ENCODE measurements at places on chromosomes 12 and 14. TPM values are rescaled to one million over a fixed set of nuclear protein-coding genes. Genes with fewer than 3 reads are reported as not detected.

The RPS6KA5 gene
- total RNA-seq: 36.4 TPM

The TMEM106C gene
- total RNA-seq: 122 TPM

The DEPDC4 gene
- total RNA-seq: 0.82 TPM

The FGF6 gene
- total RNA-seq: not detected

The CAPS2 gene
- total RNA-seq: 17.8 TPM

The CMKLR1 gene
- total RNA-seq: 13.2 TPM

The KLRC3 gene
- not detected for total RNA-seq

The NTS gene
- not detected for total RNA-seq

The GABARAPL1 gene
- 96.7 TPM for total RNA-seq

The ANKRD33 gene
- not detected for total RNA-seq

The ETV6 gene
- total RNA-seq: 30.8 TPM

DNA sequence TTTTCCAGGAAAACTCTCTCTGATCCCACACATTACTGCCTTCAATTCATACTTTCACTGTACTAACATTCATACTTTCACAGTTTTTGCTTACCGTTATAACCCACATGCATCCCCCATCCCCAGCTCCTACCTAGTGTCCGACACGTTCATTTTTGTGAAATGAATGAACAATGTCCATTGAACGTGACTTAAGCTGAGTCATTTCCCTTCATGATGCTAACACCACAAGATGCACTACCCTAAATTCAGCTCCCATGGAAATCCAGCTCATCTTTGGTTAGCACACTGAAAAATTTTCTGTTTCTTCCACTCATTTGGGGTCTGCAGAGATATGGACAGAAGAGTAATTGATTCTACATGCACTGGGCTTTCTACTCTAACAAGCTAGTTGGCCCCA lies 84.7 kb downstream of the GALNT4 start:
- no peak overlapping the region for H3K27ac ChIP-seq
- H3K4me3 ChIP-seq: no peak overlapping the region
- H3K27me3 ChIP-seq: no peaks in the 10 kb centered on the region
- H3K4me1 ChIP-seq: no peaks in the 10 kb centered on the region
- no peaks in the 10 kb centered on the region for H3K36me3 ChIP-seq

- no peak overlapping the region for H3K27ac ChIP-seq
- no peak overlapping the region for H3K4me3 ChIP-seq
- H3K27me3 ChIP-seq: no peaks in the 10 kb centered on the region
- no peak for DNase-seq
- H3K4me1 ChIP-seq: no peaks in the 10 kb centered on the region
These were observed 94.7 kb upstream of the OR4E1 start for GRCh38 chr14:21768116-21768874.

DNA sequence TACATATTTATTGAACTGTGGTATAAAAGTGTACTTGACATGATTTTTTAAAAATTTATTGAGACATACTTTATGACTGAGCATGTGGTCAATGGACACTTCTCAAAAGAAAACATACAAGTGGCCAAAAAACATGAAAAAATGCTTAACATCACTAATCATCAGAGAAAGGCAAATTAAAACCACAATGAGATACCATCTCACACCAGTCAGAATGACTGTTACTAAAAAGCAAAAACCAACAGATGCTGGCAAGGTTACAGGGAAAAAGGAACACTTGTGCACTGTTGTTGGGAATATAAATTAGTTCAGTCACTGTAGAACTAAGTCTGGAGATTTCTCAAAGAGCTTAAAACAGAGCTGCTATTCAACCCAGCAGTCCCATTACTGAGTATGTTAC lies 1177.6 kb downstream of the GALC start:
- H3K27ac ChIP-seq: no peak overlapping the region
- no peaks in the 10 kb centered on the region for H3K27me3 ChIP-seq
- no peak for DNase-seq
- no peaks in the 10 kb centered on the region for H3K36me3 ChIP-seq
- H3K4me1 ChIP-seq: no peaks in the 10 kb centered on the region
- H3K4me3 ChIP-seq: no peak overlapping the region

- H3K27ac ChIP-seq: no peak overlapping the region
- no peaks in the 10 kb centered on the region for H3K27me3 ChIP-seq
- H3K4me1 ChIP-seq: no peaks in the 10 kb centered on the region
- H3K4me3 ChIP-seq: no peak overlapping the region
- H3K36me3 ChIP-seq: no peaks in the 10 kb centered on the region
These were observed 106.0 kb downstream of the FAR2 start for GRCh38 chr12:29255042-29255441.

DNA sequence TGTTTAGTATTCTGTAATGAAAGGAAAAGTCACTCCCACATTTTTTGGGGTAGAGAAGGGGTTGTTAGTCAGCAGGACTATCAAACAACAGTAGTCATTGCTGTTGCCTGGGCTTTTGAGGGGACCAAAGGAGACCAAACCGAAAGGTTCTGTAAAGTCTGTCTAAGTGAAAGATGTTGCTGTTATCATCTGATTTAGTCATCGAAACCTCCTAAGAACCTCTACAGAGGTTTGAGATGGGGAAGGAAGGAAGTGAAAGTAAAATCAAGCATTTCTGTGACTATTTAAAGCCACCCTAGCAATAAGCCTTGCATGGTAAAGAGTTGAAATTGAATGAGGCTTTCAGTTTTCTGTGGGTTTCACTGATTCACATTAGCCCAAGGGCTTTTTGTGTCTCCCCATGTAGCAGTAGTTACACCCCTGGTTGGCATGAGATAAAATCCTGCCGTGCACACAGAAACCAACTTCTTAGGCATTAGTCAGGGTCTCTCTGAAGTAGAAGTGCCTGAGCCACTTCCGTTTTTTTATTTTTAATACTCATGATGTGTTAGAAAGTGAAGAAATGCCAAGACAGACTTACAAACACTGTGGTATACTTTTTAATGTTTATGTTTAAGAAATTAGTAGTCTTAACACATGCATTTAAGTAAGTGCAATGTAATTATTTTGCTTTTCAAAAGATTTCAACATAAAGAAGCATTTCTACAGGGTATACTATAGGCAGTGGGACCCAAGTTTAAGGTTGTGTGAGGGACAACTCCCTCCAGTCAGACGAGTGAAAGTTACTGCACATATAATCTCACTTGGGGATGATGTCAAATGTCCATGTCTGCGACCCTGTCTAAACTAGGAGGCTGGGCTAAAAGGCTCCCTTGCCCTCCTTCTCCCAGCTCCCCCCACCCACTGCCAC lies 50.4 kb downstream of the DYRK2 start:
- H3K36me3 ChIP-seq: no peaks in the 10 kb centered on the region
- peak overlapping the region; percentile 18 for H3K4me3 ChIP-seq
- DNase-seq: no peak
- no peaks in the 10 kb centered on the region for H3K4me1 ChIP-seq

- H3K4me3 ChIP-seq: no peak overlapping the region
- no peak for DNase-seq
- no peaks in the 10 kb centered on the region for H3K36me3 ChIP-seq
- no peaks in the 10 kb centered on the region for H3K27me3 ChIP-seq
- H3K27ac ChIP-seq: no peak overlapping the region
- H3K4me1 ChIP-seq: no peaks in the 10 kb centered on the region
These were observed 216.9 kb downstream of the RPAP3 start for GRCh38 chr12:47488888-47489287.

GRCh38 chr12:78384541-78384940 lies 480.0 kb upstream of the SYT1 start:
- H3K27me3 ChIP-seq: no peaks in the 10 kb centered on the region
- no peaks in the 10 kb centered on the region for H3K4me1 ChIP-seq
- H3K4me3 ChIP-seq: no peak overlapping the region
- DNase-seq: no peak

DNA sequence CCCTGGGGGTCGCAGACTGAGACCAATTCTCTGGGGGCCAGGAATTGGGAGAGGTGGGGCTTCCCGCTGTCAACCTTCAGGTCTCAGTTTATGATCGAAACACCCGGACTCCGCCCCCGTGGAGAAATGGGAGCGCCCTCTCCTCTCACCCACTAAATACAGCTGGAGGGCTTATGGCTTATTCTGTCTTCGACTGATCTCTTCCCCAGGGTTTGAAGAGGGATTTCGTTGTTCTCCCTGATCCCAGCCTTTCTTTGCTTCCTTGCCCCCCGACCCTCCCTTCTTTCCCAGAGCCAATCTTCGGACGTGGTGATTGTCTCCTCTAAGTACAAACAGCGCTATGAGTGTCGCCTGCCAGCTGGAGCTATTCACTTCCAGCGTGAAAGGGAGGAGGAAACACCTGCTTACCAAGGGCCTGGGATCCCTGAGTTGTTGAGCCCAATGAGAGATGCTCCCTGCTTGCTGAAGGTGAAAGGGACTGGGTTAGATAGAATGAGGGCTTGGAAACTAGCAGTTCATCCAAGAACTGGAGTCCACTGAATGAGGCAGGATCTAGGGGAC lies 607 bp downstream of the OS9 start:
- peaks cover 38% of the 10 kb centered on the region for H3K36me3 ChIP-seq
- H3K27ac ChIP-seq: peak overlapping the region; percentile 88
- H3K4me1 ChIP-seq: peaks cover 9% of the 10 kb centered on the region
- peak overlapping the region; percentile 94 for H3K4me3 ChIP-seq
- DNase-seq: no peak

GRCh38 chr12:11943919-11944700 lies 126.6 kb upstream of the BCL2L14 start:
- H3K4me1 ChIP-seq: no peaks in the 10 kb centered on the region
- no peak overlapping the region for H3K4me3 ChIP-seq
- H3K27me3 ChIP-seq: no peaks in the 10 kb centered on the region
- H3K27ac ChIP-seq: no peak overlapping the region
- no peak for DNase-seq
- no peaks in the 10 kb centered on the region for H3K36me3 ChIP-seq

DNA sequence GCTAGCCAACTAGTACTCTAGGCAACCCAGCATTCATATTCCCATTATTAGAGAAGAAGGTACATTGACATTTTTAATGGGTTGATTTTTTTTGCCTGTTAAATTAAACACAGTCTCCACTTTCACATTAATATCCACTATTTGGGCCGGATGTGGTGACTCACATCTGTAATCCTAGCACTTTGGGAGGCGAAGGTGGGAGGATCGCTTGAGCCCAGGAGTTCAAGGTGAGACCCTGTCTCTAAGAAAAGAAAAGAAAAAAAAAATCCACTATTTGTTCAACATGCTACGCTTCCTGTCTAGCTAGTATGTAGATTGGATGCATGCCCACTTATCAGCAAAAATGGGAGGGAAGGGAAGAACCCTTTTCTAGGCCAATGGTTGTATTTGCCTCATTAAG lies 7.1 kb upstream of the CRADD start:
- no peak overlapping the region for H3K27ac ChIP-seq
- H3K4me1 ChIP-seq: peaks cover 7% of the 10 kb centered on the region
- H3K27me3 ChIP-seq: no peaks in the 10 kb centered on the region

DNA sequence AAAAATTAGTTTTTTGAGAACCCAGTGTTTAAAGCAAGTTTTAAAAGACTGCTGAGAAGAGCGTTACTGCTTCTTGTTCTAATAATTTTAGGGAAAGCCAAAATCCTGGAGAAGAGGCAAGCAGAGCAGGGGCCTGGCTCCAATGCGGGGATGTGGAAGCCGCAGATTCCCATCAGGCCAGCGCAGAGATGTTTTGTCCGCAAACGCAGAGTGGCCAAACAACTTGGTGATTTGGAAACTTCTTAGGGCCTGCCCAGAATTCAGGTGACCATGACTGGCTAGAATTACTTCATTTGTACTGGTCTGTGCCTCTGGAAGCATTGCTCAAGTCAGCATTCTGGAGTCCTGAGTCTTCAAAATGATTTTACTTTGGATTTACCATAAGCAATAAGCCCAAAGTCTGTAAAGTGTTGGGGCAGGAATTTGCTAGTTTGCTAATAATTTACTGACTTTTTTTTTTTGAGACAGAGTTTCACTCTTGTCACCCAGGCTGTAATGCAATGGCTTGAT lies 208.4 kb downstream of the PPM1H start:
- no peak overlapping the region for H3K27ac ChIP-seq
- no peaks in the 10 kb centered on the region for H3K36me3 ChIP-seq
- H3K4me1 ChIP-seq: no peaks in the 10 kb centered on the region
- DNase-seq: no peak
- H3K27me3 ChIP-seq: no peaks in the 10 kb centered on the region
- no peak overlapping the region for H3K4me3 ChIP-seq

DNA sequence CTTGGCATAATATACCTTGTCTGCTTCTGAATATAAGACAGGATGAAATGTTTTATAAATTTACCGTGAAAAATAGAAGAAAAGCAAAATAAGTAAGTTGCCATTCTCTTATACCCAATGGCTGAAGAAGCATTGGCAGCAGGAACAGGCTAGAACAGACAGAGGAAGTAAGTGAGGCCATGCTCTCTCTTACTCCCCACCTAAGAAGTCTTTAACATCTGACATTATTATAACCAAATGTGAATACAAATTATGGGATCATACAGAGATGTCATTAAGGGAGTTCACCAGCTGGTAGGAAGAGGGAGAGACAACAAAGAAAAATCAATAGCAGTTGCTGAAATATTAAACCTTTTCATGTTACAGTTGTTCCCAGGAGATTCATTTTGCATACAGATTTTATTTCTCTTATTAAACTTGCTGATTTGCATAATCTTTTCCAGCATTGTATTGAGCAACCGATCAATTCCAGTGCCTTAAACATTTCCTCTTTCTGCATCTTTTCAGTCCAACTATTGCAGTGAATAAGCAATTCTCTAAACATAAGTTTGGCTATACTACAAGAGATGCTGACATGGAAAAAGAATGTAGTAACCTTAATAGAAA lies 270.6 kb downstream of the SLC6A15 start:
- no peak for DNase-seq
- H3K4me1 ChIP-seq: peaks cover 3% of the 10 kb centered on the region
- no peaks in the 10 kb centered on the region for H3K36me3 ChIP-seq
- H3K27ac ChIP-seq: no peak overlapping the region

DNA sequence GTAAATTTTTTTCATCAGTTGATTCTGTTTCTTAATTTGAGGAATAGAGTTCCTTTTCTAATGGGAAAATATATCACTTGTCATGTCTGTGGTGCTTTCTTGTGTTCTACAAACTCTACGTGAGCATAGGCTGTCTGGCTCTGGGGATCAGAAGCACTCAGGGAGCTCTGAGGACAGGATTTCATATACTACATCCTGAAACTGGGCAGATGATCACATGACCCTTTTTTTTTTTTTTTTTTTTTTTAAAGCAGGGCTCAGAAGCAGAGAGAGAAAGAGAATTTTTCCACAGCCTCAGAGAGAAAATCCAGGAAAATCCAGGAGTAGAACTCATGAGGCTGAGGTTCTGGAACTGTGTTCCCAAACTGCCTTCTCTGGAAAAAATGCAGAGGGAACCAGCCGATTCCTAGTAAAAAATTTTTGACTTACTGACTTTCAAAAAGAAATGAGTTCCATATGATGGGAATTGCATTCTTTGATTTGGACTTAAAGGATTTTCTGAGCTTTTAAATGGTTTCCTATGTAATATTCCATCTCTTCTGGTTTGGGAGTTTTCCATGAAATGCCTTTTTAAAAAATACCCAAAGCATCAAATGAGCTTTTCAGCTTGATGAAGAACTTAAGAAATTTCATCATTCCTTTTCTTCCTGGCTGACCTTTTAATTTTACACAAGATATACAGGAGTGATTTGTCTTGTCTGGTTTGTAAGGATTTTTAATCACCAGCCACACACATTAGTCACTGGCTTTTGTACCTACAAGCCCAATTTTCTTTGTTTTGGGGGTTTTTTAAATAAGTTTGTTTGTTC lies 183.1 kb upstream of the HIF1A start:
- H3K4me1 ChIP-seq: no peaks in the 10 kb centered on the region
- peak overlapping the region; percentile 31 for H3K27ac ChIP-seq
- no peak overlapping the region for H3K4me3 ChIP-seq
- DNase-seq: no peak

GRCh38 chr12:122902854-122903692 lies 7.1 kb upstream of the VPS37B start:
- H3K27me3 ChIP-seq: no peaks in the 10 kb centered on the region
- H3K4me1 ChIP-seq: no peaks in the 10 kb centered on the region
- no peak overlapping the region for H3K27ac ChIP-seq
- no peak overlapping the region for H3K4me3 ChIP-seq

All from sigmoid colon (tissue), 7 donors.